ENCODE measurements at places on chromosomes 7 and 10. TPM values are rescaled to one million over a fixed set of nuclear protein-coding genes. Genes with fewer than 3 reads are reported as not detected.
A peak's percentile ranks its signal among the peaks of the same experiment; 100 is the strongest.

The ZFAND4 gene
- total RNA-seq = 6.0 TPM

The EDRF1 gene
- total RNA-seq = 19.1 TPM

DNA sequence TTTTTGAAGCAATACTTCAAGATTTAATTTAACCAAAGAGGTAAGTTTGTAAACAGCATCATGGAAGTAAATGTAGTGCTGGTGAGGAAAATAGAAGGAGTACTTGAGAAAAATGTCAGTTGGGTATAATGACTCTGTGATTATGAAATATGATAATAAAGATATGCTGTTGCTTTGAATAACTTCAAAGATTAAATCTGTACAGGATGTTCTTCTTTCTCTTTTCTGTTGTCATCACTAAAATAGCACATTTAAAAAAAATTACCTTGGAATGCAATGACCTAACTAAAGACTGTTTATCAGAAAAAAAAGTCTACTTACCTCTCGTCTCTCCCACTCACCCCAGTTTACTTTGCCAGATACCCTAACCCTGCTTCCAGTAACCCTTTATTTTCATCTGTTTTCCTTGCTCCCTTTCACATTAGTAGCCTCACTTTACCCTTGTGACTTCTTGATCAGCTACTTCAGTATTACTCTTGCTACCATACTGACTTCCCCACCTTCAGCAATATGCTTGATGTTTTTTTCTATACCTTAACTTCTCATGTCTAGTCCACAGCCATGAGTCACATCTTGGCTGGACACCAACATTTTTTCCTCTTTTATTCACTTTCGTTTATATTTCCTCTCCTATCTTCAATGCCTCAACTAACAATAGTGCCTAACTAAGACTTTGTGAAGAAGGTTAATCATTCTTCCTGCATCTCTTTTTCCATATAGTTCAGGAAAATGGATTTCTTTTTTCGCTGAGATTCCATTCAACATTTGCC is 29.7 kb upstream of the TAS2R16 start:
- peak; percentile 72 for DNase-seq

DNA sequence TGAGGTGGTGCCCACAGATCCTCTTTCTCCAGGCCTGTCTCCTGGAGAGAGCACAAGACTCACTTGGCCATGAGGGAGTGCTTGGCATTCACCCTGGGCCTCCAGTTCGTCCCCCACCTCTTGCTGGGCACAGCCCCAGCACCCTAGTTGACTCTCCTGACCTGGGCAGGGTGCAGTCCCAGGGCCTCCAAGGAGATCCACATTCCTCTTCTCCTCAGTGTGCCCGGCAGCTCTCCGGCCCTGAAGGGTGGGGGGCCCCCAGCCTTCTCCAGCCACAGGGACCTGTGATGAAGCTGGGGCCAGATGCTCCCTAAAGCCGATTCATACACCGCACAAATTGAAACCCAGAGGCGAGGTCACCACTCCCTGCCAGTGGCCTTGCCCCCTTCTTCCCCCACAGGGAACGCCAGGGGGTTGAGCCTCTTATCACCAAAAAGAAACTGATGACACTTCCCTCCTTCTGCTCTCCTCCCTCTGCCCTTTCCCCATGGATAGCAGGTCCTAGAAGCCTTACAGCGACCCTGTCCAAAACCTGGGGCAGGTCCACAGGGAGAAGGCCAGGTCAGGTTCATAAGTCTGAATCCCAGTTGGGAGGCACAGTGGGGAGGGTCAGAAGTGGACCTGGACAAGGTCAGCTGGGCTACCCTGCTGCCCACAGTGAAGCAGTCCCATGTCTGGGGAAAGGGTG is 3.1 kb downstream of the EN2 start:
- no peak for DNase-seq

DNA sequence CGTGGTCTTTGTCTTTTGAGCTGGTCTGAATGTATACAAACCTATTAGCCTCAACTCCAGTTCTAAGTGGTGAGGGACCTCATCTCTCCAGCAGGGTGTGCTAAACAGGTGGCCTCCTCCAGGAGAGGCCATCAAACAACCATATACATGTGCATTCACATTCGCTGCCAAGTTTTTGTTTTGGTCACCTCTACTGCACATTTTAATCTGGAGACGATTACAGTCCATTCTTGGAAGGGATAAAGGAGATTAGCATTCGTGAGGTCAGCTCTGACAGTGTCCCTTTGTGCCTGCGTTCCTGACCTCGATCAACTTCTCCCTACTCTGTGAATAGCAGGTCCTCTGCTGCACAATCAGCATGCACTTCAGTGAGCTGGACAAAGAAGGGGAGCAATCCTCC is 60.8 kb downstream of the RHOBTB1 start:
- peak; percentile 71 for DNase-seq

The UNCX gene
- total RNA-seq = not detected

DNA sequence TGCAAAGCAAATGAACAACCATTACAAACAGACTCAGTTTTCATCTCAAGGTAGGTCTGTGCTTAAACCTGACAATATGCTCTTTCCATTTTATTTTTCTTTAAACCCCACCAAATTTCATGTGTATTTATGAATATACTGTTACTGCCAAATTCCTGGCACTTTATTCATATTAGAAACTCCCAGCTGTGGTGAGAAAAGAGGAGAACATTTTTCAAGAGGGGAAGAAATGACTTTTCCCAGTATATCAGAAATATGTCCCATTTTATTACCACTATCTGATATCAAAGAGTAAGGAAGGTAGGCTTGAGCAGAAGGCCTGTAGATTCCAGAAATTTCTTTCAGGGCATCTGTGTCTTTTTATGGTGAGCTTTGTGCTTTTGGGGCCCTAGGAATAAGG is 189.6 kb downstream of the ADAM12 start:
- no peak for DNase-seq

DNA sequence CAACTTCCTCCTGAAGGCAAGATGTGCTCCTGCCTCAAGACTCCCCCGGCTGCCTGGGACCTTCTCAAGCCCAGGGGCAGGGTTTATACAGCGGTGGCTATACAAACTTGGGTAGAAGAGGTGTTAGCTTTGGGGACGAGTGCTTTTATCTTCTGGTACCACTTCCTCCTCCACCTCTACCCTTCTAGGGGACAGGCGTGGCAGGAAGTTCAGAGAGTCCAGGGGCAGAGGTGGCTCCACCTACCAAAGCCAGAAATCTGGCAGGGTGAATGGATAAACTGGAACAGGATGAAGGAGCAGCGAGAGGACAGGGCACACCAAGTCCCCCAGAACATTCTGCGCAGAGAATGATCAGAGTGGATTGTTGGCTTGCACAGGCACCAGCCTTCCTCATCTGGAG is 24.0 kb upstream of the TM9SF3 start:
- no peak for DNase-seq

GRCh38 chr7:6257675-6258074 is 14.7 kb downstream of the CYTH3 start:
- no peak for DNase-seq

The NKX1-2 gene
- total RNA-seq = not detected

The SEMA4G gene
- 2.6 TPM for total RNA-seq

DNA sequence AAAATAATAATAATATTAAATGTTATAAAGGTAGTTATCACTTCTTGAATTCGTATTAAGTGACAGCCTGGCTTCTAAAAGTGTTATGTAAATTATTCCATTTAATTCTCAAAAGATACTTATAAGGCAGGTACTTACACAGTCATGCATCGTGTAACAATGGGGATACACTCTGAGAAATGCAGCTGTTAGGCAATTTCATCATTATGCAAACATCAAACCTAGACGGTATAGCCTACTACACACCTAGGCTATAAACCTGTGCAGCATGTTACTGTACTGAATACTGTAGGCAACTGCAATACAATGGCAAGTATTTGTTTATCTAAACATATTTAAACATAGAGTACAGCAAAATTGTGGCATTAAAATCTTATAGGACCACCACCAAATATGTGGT is 1.5 kb downstream of the IFIT1 start:
- no peak for DNase-seq

DNA sequence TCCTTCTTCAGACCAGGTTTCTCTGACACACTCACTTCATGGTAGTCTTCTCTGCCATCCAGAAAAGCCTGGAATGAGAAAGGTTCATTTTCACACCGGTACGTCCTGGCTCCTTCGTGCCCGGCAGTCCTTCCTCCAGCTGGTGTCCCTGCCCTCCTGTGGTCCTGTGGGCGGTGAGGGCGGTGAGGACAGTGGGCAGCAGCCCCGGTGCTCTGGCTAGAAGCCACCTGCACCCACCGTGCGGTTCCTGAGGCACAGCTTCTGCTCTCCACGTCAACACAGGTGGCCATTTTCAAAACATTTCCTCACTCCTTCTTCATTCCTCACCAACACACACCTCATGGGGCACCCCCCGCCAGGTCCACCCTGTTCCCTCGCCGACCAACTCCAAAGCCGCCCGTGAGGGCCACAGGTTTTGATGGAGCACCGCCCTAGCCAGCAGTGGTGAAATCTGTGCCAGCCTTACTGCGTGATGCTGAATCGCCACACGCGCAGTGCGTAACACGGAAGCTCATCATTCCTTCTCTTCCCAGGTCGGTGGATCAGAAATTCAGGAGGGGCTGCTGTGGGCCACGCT is 251.4 kb upstream of the RNF32 start:
- no peak for DNase-seq

DNA sequence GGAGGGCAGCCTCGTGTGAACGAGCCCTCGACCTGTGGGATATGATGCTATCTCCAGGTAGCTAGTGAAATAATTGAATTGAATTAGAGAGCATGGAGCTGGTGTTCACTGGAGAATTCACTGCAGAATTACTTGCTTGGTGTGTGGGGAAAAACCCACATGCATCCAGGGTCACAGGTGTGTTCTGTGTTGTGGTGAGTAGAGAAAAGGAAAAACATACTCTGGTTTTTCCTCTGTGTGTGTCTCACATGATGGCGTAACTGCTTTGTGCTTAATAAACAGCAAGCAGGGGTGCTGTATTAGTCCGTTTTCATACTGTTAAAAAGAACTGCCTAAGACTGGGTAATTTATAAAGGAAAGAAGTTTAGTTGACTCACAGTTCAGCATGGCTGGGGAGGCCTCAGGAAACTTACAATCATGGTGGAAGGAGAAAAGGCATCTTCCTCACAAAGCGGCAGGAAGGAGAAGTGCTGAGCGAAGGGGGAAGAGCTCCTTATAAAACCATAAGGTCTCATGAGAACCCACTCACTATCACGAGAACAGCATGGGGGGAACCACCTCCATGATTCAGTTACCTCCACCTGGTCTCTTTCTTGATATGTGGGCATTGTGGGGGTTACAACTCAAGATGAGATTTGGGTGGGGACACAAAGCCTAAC is 62.6 kb downstream of the TACR2 start:
- no peak for DNase-seq

The PPP1R3A gene
- total RNA-seq = not detected

GRCh38 chr7:27091941-27092818 is 3.6 kb downstream of the HOXA1 start:
- DNase-seq = no peak

GRCh38 chr7:16710651-16711050 is 42.9 kb upstream of the TSPAN13 start:
- DNase-seq = no peak

The RAMP3 gene
- total RNA-seq = 116 TPM

- DNase-seq = no peak
Measured at GRCh38 chr10:29084681-29085307, 204.1 kb upstream of the LYZL1 start.

DNA sequence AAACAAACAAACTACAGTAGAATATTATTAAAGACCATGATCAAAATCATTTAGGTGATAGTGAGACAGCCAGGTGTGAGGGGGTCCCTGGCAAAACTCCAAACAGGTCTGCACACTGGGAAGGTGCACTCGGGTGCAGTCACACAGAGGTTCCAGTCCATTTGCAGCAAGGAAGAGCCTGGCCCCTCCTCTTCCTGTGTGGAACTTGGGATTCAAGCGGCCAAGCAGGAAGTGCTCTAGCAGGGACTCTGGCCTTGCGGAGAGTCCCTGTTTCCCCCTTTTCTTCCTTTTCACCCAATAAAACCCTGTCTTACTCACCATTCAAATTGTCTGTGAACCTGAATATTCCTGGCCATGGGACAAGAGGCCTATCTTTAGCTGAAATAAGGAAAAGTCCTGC is 181.8 kb downstream of the LRRTM3 start:
- no peak for DNase-seq

- DNase-seq = no peak
Measured at GRCh38 chr7:157723205-157723604, 386.4 kb downstream of the DNAJB6 start.

The HOXA1 gene
- total RNA-seq = 0.68 TPM

GRCh38 chr10:49293208-49293603 is 5.8 kb upstream of the C10orf71 start:
- no peak for DNase-seq

- no peak for DNase-seq
Measured at GRCh38 chr10:122992031-122992585, 11.9 kb downstream of the PSTK start.

DNA sequence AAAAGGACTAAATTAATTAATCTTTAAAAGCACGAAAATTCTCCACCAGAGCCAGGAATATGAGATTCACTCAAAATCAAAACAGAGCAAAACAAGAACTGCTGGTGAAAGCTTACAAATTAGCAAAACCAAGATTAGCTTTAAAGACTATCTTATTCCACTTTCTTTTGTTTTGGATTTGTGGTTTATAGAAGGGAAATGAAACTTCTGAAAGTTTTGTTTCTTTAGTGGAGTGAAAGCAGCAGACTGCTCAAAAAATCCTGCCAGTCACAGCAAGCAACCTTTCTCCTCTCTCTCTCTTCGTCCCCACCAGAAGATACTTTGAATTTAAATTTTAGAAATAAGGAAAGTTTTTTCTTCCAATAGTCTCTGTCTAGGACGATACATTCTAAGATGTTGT is 7.8 kb downstream of the ACTA2 start:
- no peak for DNase-seq

DNA sequence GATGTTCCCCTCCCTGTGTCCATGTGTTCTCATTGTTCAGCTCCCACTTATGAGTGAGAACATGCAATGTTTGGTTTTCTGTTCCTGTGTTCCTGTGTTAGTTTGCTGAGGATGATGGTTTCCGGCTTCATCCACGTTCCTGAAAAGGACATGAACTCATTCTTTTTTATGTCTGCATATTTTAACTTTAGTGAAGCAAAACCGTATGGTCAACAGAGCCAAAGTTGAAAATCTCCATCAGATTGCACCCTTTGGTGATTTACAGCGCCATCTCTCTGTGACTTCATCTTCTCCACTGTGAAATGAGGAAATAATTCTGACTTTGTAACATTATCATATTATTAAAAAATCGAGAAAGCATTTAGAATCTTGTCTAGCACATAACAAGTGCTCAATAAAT is 132.3 kb upstream of the PLXDC2 start:
- DNase-seq = no peak

- no peak for DNase-seq
Measured at GRCh38 chr10:128549101-128549608, 422.9 kb upstream of the MKI67 start.

The NUTM2E gene
- total RNA-seq = not detected

The ZDHHC4 gene
- total RNA-seq = 37.1 TPM

The MMP21 gene
- total RNA-seq = 0.34 TPM

All from dermis blood vessel endothelial cell (primary cell).